ENCODE measurements at places on chromosomes 3 and 15.

GRCh38 chr3:42546691-42547213 lies 35.0 kb downstream of the SEC22C start:
- no peak for DNase-seq

DNA sequence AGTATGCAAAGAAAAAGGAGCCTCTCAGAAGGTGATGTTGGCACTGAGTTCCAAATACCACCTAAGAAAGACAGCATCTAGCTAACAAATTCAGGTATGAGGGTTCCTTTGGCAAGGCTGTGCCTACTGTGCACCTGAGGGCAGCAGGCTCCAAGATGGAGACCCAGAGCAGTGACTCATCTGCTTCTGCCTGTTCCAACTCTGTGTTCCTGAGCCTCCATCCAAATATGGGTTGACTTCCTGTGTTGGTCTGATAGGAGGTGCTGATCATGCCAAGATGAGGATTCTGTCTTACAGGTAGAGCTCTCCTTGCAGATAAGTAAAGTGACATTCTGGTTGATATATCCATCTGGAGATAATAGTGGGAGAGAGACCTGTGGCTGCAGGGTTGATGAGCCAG lies 26.0 kb downstream of the SV2B start:
- no peak for DNase-seq

DNA sequence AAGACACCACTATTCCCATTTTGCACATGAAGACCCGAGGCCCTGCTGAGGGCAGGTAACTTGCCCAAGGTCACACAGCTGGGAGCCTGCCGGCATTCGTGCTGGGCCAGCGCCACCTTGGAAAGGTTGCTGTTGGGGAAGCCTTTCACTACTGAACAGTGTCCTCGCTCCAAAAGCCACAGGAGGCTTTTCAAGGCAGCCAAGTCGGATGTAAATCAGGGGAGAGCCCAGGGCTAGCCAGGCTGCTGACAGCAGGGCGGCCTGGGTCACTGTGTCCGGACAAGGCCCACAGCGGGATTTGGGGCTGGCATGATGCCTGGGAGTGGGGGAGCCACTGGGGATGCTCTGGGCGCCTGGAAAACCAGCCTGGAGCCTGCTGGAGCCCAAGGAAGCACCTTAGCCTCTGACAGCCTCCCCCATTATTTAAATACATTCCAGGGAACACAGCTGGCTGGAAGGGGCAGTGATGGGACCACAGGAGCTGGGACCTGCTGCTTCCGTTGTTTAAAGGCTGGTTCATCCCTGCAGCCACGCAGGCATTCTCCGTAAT lies 10.5 kb downstream of the SLC6A6 start:
- no peak for DNase-seq

GRCh38 chr15:46848704-46849103 lies 868.6 kb upstream of the SEMA6D start:
- DNase-seq, result no peak

DNA sequence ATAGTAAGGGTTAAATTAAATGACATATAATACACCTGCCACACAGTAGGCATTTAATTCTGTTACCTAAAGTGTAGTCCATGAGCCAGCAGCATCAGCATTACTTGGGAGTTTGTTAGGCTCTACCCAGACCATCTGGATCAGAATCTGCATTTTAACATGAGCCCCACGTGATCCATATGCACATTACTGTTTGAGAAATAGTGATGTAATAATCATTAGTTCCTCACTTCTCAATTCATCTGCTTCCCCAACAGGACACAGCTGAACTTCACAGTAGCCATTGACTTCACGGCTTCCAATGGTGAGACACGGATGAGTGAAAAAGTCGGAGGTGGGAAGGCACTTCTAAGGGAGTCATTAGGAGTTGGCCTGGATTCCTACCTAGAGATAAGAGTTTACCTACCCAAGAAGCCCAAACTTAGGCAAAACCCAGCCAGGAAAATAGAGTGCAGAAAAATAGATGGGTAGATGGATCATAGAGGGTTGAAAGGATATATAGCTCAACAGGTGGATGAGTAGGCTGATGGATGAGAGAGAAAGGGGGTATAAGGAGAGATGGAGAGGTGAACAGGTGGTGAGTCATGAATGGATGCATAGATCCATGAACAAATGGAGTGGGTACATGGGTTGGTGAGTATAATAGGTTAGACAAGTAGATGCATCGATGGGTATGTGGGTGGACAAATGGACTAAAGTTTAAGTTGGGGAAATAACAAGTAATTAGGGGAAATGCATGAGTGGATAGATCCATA lies 13.3 kb downstream of the CPNE9 start:
- DNase-seq, result no peak

- no peak for DNase-seq
These were observed 41.1 kb upstream of the APH1B start for GRCh38 chr15:63236272-63236671.

- peak; percentile 55 for DNase-seq
These were observed 753 bp downstream of the ITGB5 start for GRCh38 chr3:124886168-124887056.

DNA sequence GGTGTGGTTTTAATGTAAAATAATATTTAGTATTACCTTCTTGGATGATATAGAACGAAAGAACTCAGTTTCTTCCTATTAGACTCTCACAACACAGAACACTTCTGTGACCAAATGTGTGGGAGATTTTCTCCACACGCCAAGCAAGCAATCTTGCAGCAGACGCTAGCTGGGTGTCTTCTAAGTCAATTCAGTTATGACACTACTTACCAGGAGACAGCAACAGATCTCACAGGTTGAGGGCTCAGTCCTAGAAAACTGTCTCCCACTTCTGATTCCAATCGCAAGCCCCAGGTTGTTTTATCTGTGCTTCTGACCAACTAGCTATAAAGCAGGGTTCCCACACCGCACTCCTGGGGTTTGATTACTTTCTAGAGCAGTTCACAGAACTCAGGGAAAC lies 41.2 kb downstream of the HERC1 start:
- DNase-seq, result no peak

GRCh38 chr15:28228096-28228495 lies 93.9 kb downstream of the HERC2 start:
- no peak for DNase-seq

All from LoVo (cell line).